ENCODE measurements at places on chromosomes 5 and 9. TPM values are rescaled to one million over a fixed set of nuclear protein-coding genes. Genes with fewer than 3 reads are reported as not detected.

The NUTM2F gene
- total RNA-seq, result not detected

The MGAT1 gene
- 38.1 TPM for total RNA-seq

The TYRP1 gene
- not detected for total RNA-seq

The IL7R gene
- total RNA-seq, result 0.52 TPM

The ECSCR gene
- 17.2 TPM for total RNA-seq
